HFFc6 (cell line): ENCODE measurements at places on chromosomes 4 and X. TPM values are rescaled to one million over a fixed set of nuclear protein-coding genes. Genes with fewer than 3 reads are reported as not detected.

The CENPVL2 gene
- total RNA-seq = not detected in 3 replicates

The CPE gene
- 0.10 TPM in 1 of 2 replicates, not detected in the other for total RNA-seq

- no peaks in the 10 kb centered on the region for H3K27me3 ChIP-seq
- peak overlapping the region; percentile 94 for H3K27ac ChIP-seq
- peaks cover 28% of the 10 kb centered on the region for H3K4me1 ChIP-seq
- peak; percentile 88 for DNase-seq
- H3K4me3 ChIP-seq = peak overlapping the region; percentile 66
- H3K36me3 ChIP-seq = peaks cover 16% of the 10 kb centered on the region
These were observed 26.0 kb downstream of the ARL13A start for GRCh38 chrX:100995469-100995868.

DNA sequence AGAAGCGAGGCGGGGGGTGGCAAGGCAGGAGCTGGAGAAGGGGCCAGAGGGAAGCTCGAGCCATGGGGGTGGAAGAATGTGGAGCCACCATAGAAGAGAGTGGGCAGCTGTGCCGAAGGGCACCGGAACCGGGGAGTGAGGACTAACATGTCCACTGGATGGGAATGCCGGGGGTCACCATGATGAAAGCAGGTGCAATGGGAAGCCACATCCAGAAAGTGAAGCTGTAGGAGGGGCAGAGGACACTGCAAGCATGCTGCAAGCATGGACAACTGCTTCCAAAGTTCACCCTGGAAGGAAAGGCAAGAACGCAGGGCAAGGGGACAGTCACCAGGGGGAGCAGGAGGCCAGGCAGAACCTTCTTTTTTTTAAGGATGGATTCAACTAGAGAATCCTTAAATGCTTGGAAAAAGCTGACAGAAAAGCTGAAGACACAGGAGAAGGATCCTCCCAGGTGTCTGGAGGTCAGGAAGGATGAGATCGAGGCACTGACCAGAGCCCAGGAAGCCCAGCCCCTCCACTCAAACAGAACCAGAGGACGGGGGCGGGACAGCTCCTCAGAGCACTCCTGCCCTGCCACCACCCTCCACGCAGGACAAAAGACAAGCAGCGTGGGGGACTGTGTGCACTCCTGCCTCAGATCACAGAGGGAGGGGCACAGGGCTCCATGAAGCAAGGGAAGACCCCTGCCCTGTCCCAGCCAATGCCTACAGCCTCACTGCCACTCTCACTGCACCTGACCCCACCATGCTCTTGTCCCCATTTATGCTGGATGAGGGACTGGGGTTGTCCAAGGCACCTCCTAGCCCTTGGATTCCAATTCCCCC, 169.2 kb downstream of the AFAP1 start:
- H3K4me3 ChIP-seq = no peak overlapping the region
- peaks cover 37% of the 10 kb centered on the region for H3K4me1 ChIP-seq
- H3K27me3 ChIP-seq = peaks cover 34% of the 10 kb centered on the region
- peaks cover 77% of the 10 kb centered on the region for H3K36me3 ChIP-seq
- peak overlapping the region; percentile 40 for H3K27ac ChIP-seq

GRCh38 chrX:39542316-39542715, 555.4 kb downstream of the BCOR start:
- H3K4me3 ChIP-seq = no peak overlapping the region
- no peak overlapping the region for H3K27ac ChIP-seq
- H3K36me3 ChIP-seq = no peaks in the 10 kb centered on the region
- no peaks in the 10 kb centered on the region for H3K4me1 ChIP-seq
- peaks cover 1% of the 10 kb centered on the region; the same call in 1 of the 2 replicates for H3K27me3 ChIP-seq

DNA sequence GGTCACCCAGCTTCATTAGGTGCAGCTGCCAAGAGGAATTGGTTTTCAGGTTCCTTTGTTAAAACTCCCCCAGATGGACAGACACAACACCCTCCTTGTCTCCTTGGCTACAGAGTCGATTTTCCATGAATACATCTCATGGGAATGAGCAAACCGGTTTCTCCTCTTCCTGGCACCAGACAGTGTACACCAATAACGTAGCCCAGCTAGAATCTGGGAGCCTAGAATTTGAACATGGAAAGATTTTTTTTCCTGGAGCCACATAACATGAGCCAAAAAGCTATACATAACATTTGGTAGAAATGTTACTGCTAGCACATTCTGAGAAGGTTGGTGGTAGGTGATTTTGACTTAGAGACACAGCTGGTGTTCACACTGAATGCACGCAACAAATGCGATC, 62.9 kb upstream of the SLC34A2 start:
- no peaks in the 10 kb centered on the region; the same call in 1 of the 2 replicates for H3K4me1 ChIP-seq
- peaks cover 5% of the 10 kb centered on the region for H3K27me3 ChIP-seq
- no peaks in the 10 kb centered on the region for H3K36me3 ChIP-seq
- no peak overlapping the region for H3K4me3 ChIP-seq

DNA sequence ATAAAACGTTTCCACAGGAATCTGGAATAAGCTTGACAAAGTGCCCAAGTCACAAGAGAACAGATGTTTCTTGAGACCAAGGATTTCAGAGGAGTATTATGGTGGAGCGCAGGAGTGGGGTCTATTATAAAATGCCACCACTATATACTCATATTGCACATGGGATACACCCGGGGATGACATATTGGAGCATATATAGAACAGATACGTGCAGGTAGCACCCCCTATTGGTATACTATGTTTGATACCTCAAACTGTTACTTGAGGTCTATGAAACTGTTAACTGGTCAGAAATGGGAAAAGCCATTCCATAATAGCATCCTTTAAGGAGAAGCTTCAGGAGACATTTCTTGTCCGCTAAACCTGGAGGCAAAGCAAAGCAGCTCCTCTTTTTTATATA, 86.0 kb downstream of the PCYT1B start:
- H3K27ac ChIP-seq = no peak overlapping the region
- no peaks in the 10 kb centered on the region for H3K36me3 ChIP-seq
- peaks cover 8% of the 10 kb centered on the region for H3K27me3 ChIP-seq
- no peak overlapping the region for H3K4me3 ChIP-seq
- DNase-seq = peak; percentile 0
- no peaks in the 10 kb centered on the region for H3K4me1 ChIP-seq

DNA sequence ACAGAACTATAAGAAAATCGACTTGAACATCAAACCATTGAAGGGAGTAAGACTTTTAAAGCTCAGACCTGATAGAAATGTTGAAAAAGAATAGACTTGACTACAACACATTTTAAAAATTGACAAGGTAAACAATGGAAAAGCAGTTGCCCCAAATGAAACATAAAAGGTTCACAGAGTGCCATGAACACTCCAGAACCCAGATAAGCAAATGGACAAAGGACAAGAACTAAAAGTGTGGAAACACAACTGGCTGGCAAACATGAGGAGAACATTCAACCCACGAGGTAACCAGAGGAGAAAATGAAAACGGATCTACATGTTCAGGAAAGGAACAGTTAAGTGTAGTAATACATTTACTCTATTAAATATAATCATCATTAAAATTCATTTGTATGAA, 26.5 kb downstream of the SCARB2 start:
- H3K27me3 ChIP-seq = peaks cover 3% of the 10 kb centered on the region; the same call in 1 of the 2 replicates
- peaks cover 21% of the 10 kb centered on the region for H3K4me1 ChIP-seq
- peaks cover 27% of the 10 kb centered on the region for H3K36me3 ChIP-seq
- H3K27ac ChIP-seq = peak overlapping the region; percentile 3; the same call in 1 of the 2 replicates

GRCh38 chrX:137194164-137194563, 160.4 kb upstream of the GPR101 start:
- no peaks in the 10 kb centered on the region for H3K27me3 ChIP-seq
- no peak for DNase-seq
- no peaks in the 10 kb centered on the region for H3K4me1 ChIP-seq
- H3K36me3 ChIP-seq = no peaks in the 10 kb centered on the region
- H3K27ac ChIP-seq = no peak overlapping the region

GRCh38 chr4:94571715-94572114, 120.0 kb downstream of the PDLIM5 start:
- H3K4me3 ChIP-seq = no peak overlapping the region
- no peaks in the 10 kb centered on the region; the same call in 1 of the 2 replicates for H3K27me3 ChIP-seq
- H3K27ac ChIP-seq = no peak overlapping the region

The TGIF2LX gene
- not detected in 2 replicates for total RNA-seq

- H3K27me3 ChIP-seq = peaks cover 3% of the 10 kb centered on the region; the same call in 1 of the 2 replicates
- H3K4me1 ChIP-seq = no peaks in the 10 kb centered on the region
- H3K4me3 ChIP-seq = no peak overlapping the region
- H3K36me3 ChIP-seq = no peaks in the 10 kb centered on the region
These were observed 15.5 kb upstream of the EDA2R start for GRCh38 chrX:66654411-66654810.

The ESX1 gene
- total RNA-seq = not detected in 3 replicates
